ENCODE measurements at places on chromosomes 2 and 18. TPM values are rescaled to one million over a fixed set of nuclear protein-coding genes. Genes with fewer than 3 reads are reported as not detected.

C1QL2 gene
- total RNA-seq = not detected

CPO gene
- total RNA-seq = 0.17 TPM

MOGAT1 gene
- not detected for total RNA-seq

SANBR gene
- total RNA-seq = 13.4 TPM

PUM2 gene
- 44.1 TPM for total RNA-seq

MROH2A gene
- total RNA-seq = not detected

INO80B gene
- 14.1 TPM for total RNA-seq

CNOT9 gene
- 40.7 TPM for total RNA-seq

MBD2 gene
- 29.1 TPM for total RNA-seq

HTR2B gene
- 9.8 TPM for total RNA-seq

LYPD6B gene
- not detected for total RNA-seq

NT5DC4 gene
- total RNA-seq = not detected

GAL3ST2 gene
- not detected for total RNA-seq

LINC00305 gene
- not detected for total RNA-seq

ZSCAN30 gene
- total RNA-seq = 21.7 TPM

HK2 gene
- 19.1 TPM for total RNA-seq

KIAA2012 gene
- total RNA-seq = 0.17 TPM

MPP4 gene
- total RNA-seq = 0.99 TPM

HOXD11 gene
- total RNA-seq = not detected

RGPD4 gene
- total RNA-seq = not detected

LYPD6 gene
- total RNA-seq = 0.33 TPM

AKAIN1 gene
- not detected for total RNA-seq

ZSWIM2 gene
- total RNA-seq = not detected

CDH7 gene
- not detected for total RNA-seq

EGR4 gene
- 0.83 TPM for total RNA-seq

RRM2 gene
- total RNA-seq = 5.3 TPM

CTNNA2 gene
- total RNA-seq = under 0.01 TPM

AFF3 gene
- 0.66 TPM for total RNA-seq

EIF5B gene
- 31.6 TPM for total RNA-seq

SLC19A3 gene
- 0.29 TPM for total RNA-seq

CYP26B1 gene
- under 0.01 TPM for total RNA-seq

SCYGR4 gene
- total RNA-seq = not detected

ATP5MC3 gene
- 83.4 TPM for total RNA-seq

GRP gene
- not detected for total RNA-seq

NDC80 gene
- total RNA-seq = 1.7 TPM

ATP6V1B1 gene
- 1.7 TPM for total RNA-seq

MFSD2B gene
- total RNA-seq = not detected

TTN gene
- 0.50 TPM for total RNA-seq

FRZB gene
- 0.44 TPM for total RNA-seq

CDK15 gene
- 16.0 TPM for total RNA-seq

SKA1 gene
- total RNA-seq = 1.5 TPM

PLEKHH2 gene
- 5.7 TPM for total RNA-seq

POTEF gene
- total RNA-seq = not detected

ORMDL1 gene
- 66.3 TPM for total RNA-seq

COL4A4 gene
- total RNA-seq = 0.50 TPM

LRATD1 gene
- total RNA-seq = under 0.01 TPM

TMX3 gene
- total RNA-seq = 132 TPM

CXCR1 gene
- not detected for total RNA-seq

CCDC102B gene
- 18.2 TPM for total RNA-seq

MYO5B gene
- not detected for total RNA-seq

TBC1D8 gene
- 12.8 TPM for total RNA-seq

TCF23 gene
- not detected for total RNA-seq

All from smooth muscle cell of trachea (primary cell).